ENCODE measurements at places on chromosomes 5 and 9.

DNA sequence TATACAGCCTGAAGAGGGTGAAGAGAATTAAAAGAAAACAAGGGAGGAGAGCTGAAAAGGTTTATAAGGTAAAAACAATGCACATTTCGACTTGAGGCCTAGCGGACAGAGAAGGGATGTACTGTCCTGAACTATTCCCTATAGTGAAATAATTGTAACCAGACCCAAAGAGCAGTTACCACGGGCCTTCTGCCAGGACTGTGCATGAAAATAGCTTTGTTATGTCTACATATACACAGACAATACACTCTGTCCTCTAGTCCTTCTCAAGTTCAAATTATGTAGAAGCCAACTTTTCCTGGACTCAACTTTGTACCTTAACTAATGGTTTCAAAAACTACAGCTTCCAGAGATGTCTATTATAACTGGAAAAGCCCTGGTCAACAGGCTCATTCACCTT, 223.7 kb downstream of the PCSK5 start:
- DNase-seq = no peak

GRCh38 chr9:69218166-69218565, 44.1 kb downstream of the TJP2 start:
- peak; percentile 54 for DNase-seq

DNA sequence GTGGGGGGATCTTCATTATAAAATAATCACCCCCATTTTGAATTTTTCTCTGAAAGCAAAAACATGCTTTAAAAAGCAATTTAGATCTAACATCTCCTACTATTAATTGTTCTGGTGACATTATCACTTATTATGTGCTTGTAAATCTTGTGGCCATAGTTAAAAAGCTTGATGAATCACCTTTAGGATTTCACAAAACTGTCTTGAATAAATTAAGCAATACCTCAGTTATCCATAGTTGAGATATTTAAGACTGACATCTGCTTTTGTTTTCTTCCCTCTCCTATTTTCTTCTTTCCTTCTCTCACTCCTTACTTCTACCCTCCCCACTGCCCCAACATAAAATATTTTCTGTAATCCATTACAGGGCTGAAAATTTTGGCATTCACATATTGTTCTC, 84.8 kb downstream of the SLC1A3 start:
- no peak for DNase-seq

DNA sequence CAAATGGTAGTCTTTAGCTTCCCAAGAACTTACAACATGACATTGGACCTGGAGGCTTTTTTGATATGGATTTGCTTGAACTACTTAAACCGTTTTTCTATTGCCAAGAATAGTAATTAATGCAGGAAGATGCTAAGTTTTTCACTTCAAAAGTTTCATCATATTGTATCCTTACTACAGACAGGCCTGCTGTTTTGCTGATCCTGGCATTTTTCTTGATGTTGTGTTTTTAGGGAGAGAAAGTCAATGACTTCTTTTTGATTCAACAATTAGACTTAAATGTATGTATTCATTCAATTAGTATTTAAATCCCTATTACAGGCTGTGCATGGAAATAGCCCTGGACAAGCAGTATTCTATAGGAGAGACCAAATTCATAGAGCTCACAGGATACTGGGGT, 172.7 kb downstream of the TRPM3 start:
- no peak for DNase-seq

- DNase-seq = no peak
These were observed 105.6 kb upstream of the ZNF366 start for GRCh38 chr5:72612810-72613209.

Measured in hippocampal formation (tissue), 2 donors.